ENCODE measurements at places on chromosomes 12 and 14. TPM values are rescaled to one million over a fixed set of nuclear protein-coding genes. Genes with fewer than 3 reads are reported as not detected.

DNA sequence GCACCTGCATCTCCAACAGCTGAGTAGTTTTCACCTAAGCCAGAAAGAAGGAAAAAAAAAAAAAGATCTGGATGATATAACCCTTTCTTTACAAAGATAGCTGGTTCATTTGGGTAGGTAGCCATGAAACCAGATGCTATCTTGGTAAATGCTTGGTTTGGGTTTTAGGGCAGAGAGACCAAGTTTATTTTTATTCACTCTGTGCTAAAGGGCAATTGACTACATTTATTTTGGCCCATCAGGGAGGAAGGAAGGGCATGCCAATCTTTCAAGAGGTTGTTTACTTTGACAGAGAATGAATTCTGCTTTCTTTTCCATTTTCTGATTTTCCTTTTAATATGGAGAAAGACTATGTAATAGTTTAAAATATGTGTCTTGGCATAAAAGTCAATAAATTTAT, 91.0 kb downstream of the NTN4 start:
- DNase-seq: no peak

- DNase-seq: no peak
Observed at GRCh38 chr12:57832966-57833365, 13.6 kb downstream of the CTDSP2 start.

DNA sequence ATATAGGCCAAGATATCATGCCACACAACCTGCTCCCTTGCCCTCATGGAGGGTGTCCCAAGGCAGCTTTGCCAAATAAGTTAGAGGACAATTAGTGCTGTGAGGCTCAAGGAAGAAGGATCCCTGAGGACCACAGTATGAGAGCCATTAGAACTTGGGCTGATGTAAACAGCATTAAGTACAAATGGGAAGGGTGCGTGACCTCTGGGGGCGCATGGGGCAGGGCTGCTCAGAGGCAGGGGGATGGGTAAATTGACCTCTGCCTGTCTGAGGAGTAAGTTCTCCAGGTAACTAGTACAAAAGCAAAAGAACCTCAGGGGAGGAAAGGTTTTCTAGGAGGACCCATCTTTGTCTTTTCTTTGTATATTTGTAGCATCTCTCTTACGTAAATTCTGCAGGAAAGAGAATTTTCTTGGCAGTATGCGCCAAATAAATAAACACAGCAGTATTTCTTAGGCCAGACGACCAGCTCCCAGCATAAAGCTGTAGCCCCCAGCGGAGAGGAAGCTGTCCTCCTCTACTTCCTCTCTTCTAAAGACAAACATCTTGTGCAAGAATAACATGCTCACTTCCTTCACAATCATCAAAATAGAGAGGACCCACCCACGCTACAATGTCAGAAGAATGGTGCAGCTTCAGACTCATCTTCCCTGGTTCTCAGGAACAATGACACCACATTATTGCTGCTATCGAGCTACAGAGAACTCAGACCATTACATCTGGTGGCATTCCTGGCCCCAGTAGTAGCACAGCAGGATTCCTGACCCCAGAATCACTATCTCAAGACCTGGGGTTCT, 16.4 kb upstream of the VWF start:
- DNase-seq: peak; percentile 52

DNA sequence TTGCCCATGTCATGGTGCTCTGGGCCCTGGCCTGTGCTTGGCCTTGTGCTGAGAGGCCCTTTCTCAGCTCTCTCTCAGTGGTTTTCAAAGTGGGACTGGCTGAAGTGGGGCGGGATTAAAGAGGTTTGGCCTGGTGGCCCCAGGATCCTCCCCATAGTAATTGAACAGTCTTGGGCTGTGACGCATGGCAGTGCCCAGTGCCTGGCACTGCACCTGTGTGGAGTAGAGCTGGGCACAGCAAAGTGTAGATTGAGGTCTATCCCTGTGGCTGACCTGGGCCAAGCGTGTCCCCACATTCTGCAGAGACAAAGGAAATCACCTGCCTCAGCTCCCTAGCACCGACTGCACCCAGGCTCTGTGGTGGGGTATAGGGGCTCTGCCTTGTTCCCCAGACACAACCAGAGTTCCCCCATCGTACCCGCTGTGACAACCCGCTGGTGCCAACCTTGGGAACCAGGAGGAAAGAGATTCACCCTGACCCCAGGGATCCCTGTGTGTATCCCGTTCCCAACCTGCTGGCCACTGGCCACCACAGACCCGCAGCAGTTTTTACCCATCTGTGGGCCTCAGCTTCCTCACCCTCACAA, 9.9 kb upstream of the CYP46A1 start:
- no peak for DNase-seq

Gene TMEM253
- 0.82 TPM for total RNA-seq

- peak; percentile 26 for DNase-seq
Observed at GRCh38 chr14:25400607-25401206, 350.8 kb upstream of the STXBP6 start.

DNA sequence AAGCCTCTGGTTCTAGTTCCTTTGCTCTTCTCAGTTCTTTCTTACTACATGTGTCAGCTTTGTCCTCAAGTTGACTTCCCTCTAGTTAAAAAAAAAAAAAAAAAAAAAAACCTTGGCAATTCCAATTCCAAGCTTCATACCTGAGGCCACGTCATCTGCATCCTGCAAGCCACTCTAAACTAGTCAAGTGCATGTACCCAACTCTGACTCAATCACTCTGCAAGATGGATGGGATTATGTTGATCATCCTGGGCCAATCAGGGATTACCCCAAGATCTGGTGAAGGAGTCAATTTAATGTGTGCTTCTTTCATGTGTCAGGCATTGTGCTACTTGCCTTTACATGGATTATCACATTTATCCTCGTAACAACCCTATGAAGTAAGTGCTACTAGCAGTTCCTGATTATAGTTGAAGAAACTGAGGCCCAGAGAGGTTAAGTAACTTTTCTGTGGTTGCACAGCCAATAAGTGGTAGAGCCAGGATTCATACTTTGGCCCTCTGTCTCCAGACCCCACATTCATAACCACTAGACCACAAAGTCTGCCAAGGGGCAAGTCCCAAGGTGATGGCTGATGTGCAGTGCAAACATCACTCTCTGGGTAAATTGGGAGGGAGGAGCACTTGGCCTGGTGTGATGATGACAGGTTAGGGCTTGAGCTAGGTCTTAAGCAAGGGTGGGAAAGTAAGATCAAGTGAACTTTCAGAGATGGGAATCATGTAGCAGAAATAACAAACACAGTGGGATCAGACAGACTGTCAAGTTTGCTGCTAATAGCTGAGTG, 17.3 kb upstream of the CCND2 start:
- no peak for DNase-seq

GRCh38 chr12:18750085-18750484, 12.2 kb downstream of the CAPZA3 start:
- DNase-seq: no peak

- no peak for DNase-seq
Observed at GRCh38 chr14:22630486-22630885, 13.7 kb downstream of the OR6J1 start.
